ENCODE measurements at places on chromosomes 2 and 18.

DNA sequence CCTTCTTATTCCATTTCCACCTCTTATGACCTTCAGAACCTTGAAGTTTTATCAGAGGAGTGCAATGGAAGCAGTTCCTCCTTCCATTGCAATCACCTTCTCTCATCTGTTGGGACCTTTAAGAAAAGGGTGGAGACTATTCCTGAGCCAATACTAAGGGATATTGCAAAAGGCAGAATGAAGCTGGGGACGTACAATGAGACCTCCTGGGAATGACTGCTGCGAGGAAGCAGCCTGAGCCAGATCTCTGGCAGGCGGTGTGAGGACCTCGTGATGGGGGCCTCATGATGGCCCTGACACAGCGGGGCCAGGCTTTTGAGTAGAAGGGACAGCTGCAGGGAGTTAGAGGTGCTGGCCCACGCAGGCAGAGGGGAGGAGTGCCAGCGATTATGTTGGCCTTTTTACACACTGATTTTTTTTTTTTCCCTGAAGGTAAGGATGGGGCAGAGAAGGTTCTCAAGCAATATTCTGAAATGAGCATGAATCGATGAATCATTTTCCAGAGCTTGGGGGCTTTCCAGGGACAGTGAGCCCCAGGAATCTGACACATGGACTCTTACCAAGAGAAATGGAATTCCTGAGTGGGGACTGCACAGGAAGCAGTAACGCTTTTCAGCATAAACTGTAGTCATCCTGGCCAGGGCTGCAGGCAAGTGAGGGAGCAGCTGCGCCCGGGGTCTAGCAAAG, 40.0 kb upstream of the LAPTM4A start:
- no peak for DNase-seq

GRCh38 chr2:112646102-112646719, 472 bp downstream of the SLC20A1 start:
- no peak for DNase-seq

GRCh38 chr2:195818106-195818505, 161.1 kb downstream of the SLC39A10 start:
- no peak for DNase-seq

DNA sequence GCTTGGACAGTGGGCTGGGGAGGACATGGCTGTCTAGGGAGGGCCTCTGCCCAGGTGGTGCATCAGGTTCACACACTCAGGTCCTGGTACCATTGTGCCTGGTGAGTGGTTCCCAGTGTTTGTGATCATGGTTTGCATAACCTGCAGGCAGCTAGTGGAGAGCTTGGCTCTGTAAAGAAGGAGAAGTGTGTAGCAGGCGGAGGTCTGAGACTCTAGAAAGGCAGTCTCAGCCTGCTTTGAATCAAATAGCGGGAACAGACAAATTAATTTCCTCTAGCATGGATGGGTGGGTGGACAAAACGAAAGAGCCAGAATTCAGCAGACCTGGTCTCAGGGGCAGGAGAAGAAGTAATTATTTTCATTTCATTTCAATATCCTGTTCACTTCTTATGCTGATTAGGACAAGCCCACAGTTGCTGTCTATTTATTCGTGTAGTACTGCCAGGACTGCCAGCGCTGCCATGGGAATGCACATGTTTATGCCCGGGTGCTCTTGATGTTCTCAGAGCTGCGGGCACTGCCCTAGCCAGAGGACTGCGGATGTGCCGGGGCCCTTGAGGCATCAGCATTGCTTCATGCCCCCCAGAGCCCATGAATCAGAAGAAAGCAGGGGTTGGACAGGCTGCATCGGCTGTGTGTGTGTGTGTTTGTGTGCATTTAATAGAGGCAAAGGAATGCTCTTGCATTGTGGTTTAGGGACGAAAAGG, 45.4 kb upstream of the DLX2 start:
- DNase-seq: no peak

GRCh38 chr2:105180491-105180972, 61.0 kb upstream of the GPR45 start:
- no peak for DNase-seq

GRCh38 chr2:180291060-180291459, 284.0 kb upstream of the CWC22 start:
- no peak for DNase-seq

GRCh38 chr2:172761306-172761705, 25.7 kb downstream of the RAPGEF4 start:
- DNase-seq: no peak

Measured in stimulated activated CD8-positive, alpha-beta memory T cell treated with anti-CD3 and anti-CD28 coated beads, Interleukin-7, amount 100 ng/mL, for 1 hour (primary cell).